ENCODE measurements at places on chromosomes 13 and 19.

- DNase-seq, result no peak
Measured at GRCh38 chr13:45932676-45933075, 81.1 kb upstream of the SIAH3 start.

- DNase-seq, result no peak
Measured at GRCh38 chr19:29006057-29006735, 206.8 kb downstream of the UQCRFS1 start.

- no peak for DNase-seq
Measured at GRCh38 chr13:100600461-100600860, 11.9 kb upstream of the GGACT start.

GRCh38 chr19:41299755-41300089 lies 10.2 kb upstream of the CCDC97 start:
- no peak for DNase-seq

DNA sequence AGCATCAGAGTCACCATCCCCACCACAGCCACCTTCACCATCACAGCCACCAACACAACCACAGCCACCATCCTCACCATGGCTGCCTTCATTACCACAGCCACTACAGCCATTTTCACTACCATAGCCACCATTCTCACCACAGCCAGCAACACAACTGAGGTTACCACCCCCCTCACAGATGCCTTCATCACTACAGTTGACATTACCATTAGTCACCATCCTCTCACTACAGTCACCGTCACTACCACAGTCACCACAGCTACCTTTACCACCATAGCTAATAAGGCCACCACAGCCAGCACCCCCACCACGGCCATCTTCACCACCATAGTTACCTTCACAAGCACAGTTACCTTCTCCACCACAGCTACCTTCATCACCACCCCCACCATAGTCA lies 269.6 kb downstream of the DNAJC15 start:
- no peak for DNase-seq

GRCh38 chr13:79030513-79030912 lies 371.6 kb upstream of the OBI1 start:
- DNase-seq, result no peak

DNA sequence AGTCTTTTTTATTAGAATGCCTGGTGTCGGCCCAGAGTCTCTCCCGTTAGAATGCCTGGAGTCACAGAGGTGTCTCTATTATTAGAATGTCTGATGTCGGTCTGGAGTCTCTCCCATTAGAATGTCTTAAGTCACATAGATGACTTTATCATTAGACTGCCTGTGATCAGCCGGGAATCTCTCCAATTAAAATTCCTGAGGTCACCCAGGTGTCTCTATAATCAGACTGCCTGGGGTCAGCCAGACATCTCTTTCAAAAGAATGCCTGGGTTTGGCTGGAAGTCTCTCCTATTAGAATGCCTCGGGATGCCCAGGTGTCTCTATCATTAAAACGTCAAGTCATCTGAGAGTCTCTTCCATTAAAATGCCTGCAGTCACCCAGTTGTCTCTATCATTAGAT lies 1493.9 kb downstream of the UQCRFS1 start:
- DNase-seq, result no peak

DNA sequence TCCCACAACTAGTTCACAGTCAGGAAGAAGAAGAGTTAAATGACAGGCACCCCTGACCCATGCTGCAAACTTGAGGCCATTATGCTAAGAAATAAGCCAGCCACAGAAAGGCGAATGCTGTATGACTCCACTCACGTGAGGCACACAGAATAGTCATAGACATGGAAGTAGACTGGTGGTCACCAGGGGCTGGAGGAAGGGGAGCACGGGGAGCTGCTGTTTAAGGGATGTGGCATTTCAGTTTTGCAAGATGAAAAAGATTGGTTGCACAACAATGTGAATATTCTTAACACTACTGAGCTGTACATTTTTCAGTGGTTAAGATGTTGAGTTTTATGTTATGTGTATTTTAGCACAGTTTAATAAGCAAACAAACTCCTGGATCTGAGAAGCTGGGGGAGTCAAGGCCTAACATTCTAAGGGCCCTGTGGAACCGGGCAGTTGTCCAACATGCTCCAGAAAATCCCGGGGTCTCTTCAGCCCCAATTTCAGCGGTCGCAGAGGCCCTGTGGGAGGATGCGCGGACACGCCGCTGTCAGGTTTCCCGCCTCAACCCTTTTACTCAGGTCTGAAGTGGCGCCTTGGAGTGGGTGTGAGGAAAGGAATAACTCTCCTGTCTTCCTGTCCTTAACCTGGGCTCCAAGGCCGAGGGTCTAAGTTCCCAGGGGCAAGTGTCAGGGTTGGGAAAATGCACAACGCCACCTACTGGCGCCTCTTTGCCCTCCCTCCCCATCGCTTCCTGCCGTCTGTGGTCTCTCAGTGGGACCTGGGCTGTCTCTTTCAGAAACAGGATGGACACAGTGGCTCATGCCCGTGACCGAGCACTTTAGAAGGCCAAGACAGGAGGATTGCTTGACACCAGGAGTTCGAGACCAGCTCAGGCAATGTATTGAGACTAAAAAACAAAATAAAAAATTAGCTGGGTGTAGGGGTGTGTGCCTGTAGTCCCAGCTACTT lies 4.4 kb upstream of the TMEM272 start:
- DNase-seq, result no peak

DNA sequence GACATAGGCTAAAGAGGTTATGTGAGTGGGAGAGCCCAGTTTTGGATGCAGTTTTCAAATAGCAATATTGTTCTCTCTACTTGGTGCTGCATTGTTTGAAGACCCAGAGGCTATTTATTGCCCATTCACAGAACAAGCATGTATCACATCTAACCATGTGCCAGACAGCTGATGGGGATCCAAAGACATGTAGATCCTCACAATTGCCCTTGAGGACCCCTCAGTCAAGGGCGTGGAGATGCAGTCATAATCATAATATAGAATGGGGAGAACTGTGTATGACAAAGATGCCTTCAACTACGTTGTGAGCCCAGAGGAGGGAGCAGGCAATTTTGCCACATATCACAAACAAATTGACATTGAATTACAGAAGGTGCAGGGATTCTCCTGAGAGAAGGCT lies 70.5 kb downstream of the NHLRC3 start:
- no peak for DNase-seq
